Stimulated activated CD4-positive, alpha-beta T cell treated with anti-CD3 and anti-CD28 coated beads, TNF-alpha, amount 100 ng/mL, for 4 hours (primary cell): ENCODE measurements at places on chromosomes 7 and 10.

DNA sequence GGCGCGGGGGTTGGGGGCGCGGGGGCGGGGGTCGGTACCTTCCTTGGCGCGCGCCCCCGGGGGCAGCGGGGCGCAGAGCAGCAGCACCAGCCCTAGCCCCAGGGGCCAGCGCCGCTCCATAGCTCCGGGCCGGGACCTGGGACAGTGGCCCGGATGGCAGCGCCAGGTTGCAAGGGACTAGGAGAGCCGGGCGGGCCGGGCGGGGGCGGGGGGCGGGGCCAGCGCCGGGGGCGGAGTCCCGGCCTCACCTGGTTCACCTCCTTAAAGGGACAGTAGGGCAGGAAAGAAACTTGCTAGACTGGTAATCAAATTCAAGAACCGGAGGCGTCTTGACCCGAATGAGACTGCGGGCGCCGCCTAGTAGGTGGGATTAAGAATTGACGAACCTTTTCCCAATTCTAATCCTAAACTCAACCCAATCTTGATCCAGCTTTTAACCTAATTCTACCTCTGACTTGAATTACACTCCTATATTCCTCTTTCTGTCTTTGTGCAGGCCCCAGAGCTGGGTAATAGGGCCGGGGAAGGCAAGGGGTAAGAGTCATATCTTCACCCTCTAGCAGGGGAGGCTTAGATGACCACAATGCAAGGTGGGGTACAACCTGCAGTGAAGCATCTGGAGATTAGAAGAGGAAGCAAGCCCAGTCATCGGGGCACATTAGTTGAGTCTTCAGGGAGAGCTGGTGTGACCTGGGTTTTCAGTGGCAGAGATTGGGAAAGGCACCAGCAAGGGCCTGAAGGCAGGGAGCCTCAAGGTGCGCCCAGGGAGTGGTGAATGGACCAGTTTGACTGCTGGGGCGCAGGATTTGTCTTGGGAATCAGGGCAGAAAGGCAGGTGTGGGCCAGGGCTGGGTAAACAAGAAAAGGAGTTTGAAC is at the start of gene EPHA1:
Gene EPHA1 (minus strand): TSS at position 171 of the 876 bp plus-strand sequence. CDS start 51 bp downstream, at position 120.
- peak; percentile 42 for DNase-seq

DNA sequence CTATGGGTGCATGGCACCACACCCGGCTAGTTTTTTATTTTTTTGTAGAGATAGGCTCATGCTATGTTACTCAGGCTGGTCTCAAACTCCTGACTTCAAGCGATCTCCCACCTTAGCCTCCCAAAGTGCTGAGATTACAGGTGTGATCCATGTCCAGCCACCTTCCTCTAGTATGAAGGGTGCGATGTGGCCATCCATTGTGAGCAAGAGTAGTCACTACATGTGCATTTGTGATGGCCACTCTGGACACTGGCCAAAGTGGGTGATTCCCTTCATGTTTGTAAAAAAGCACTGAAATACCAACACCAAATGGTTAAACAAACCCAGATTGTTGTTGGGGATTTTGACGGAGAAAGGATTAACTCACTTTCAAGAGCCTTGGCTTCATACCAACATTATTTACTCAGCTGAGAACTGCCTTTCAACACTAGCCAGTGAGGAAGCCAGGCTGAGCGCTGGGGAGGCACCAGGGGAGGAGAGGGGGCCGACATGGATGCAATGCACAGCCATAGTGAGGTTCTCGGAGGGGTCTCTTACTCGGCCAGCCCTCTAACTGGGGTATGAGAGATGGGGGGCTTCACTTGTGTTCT is 198.1 kb upstream of the LYZL2 start:
- no peak for DNase-seq

DNA sequence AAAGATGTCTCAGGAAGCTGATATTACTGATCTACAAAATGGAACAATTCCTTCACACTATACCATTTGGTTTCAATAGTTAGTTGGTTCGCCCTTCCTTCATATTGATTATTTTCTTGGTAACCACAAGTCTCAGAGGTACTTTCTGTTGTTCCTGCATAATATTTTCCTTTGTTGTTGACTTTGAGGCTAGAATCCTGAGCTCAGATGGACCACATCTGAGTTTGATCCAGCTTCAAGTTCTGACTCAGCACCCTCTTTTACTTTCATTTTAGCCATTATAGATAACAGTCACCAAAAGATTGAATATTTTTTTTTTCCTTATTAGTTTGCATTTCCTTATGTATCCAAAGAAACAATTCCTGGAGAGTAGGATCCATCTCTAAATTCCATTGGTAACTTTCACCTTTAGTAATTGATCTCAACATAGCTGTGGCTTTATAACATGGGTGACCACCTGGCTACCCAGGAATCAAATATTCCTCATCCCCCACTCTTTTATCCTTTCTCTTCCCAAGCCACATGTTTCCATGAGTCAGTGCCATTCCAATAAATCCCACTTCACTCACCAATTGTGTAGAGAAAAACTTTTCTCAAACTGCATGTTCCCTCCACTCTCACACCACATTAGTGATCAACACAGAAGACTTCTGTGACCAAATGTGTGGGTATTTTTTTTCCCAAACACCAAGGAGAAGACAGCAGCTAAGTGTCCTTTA is 9.7 kb upstream of the ABCA13 start:
- DNase-seq, result no peak

DNA sequence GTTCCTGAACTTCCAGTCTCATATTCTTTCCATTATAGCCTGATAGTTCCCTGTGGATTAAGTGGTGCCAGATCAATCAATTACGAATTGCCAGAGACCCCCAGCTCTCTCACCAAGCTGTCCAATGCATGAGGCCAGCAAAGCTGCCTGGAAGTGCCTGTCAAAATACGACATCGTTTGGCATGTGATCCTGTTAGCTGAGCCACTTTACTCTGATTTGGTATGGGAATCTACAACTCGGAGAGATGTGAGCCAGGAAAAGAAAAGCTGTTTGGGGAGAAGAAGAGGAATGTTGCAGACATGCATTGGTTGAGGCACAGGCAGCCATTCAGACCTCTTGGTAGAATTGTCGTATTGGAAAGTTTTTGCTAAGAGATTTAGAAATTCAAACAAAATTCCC is 3.9 kb downstream of the SNX10 start:
- DNase-seq, result no peak

DNA sequence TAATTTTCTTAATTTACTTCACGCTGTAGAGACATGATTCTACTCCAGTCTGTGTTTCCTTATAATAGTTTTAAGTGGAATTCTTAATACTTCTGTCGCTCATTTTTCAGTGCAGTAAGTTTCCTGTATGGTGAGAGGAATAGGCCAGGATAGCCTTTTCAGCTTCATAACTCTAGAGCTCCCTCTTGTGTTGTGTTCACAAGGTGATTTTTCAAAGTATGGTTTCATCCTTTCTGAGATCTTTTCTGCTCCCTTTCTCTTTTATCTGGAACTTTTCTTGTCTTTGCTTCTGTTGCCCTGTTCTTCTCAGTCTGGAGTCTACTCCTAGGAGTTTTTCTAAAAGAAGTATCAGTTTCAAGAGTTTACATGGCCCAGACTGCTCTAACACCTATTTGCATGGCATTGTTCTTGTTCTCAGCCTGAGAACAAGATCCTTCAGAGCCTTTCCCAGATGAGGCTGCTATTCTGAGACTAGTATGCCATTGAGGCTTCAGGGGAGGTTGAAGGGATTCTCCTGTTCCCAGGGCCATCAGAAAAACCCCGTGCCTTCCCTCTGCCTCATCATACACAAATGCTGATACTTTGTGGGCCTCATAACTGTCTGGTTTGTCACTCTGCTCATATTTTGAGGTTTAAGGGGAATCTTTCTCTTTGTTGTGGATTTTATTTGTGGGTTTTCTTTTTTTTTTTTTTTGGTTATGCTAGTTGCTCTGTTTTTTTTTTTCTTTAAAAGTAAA is 21.8 kb downstream of the NET1 start:
- no peak for DNase-seq

DNA sequence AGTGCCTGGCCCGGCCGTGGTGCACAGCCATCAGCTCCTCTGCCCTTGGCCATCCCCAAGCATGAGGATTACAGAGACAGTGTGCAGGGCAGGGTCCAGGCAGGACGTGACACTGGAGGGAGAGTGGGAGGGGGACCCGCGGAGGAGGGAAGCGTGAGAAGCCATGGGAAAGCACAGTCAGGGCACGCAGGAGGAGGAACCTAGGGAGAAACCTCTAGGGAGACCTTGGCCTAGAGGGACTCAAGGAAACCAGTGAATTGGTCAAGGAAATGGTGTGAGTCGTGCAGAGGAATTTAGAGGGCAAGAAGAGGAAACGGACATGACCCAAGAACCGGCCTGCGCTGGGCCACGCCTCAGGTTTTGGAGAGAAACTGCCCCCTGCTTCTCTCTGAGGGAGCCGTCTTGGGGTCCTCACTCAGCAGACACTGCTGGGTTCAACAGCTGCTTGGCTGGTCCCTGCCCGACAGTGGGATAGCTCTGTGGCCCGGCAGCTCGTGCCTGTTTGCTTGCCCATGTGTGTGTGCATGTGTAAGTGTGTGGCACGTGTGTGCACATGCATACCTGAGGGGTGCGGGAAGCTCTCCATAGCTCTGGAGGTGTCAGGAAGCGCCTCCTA is 3.2 kb downstream of the OPN4 start:
- no peak for DNase-seq

GRCh38 chr7:154353355-154353767 is 301.2 kb downstream of the DPP6 start:
- DNase-seq, result no peak

DNA sequence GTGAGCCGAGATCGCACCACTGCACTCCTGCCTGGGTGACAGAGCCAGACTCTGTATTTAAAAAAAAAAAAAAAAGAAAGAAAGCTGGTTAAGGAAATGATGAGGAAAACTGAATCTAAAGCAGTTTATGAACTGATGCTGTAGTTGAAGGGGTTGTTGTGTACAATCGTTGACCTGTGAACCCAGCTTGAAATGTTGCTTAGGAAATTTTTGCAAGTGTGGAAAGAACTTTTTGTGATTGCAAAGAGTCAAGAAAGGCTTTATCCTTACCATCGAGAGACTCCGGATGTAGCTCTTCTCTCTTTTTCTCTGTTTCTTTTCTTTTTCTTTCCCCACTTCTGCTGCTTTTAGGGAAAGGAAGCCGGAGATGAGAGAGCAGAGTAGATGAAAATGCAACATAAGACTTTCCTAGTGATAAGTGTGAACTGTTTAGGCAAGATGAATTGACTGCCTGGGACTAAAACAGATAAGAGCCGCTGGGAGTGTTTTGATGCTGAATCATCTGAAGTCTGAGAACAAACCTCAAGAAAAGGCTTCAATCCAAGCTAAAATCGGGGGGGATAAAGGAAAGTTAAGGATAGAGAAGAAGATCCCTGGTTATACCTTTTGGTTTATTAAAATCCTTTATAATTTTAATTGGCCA is 69.0 kb downstream of the TAF3 start:
- DNase-seq, result no peak

DNA sequence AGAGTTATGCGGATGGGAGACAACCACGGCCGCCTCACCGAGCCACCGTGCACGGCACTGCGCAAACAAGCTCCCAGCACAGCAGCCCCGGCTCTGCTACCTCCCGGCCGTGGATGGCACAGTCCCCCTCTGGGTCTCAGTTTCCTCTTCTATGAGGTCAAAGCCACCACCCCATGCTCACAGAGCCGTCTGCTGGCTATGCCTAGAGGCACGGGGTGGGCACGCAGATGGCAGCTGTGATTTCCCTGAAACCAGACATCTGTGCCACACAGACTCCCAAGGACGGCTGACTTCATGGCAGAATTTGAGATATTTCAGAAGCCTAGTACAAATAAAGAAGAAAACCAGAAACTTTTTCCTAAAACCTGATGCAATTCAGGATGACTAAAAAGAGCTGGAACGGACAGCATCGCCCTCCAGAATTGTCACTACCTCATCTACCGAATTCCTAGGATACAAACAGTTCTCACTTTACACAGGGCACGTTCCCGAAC is 73.2 kb downstream of the AMZ1 start:
- DNase-seq, result no peak

- DNase-seq, result no peak
Measured at GRCh38 chr10:46267132-46267985, 19.4 kb upstream of the ANTXRL start.

DNA sequence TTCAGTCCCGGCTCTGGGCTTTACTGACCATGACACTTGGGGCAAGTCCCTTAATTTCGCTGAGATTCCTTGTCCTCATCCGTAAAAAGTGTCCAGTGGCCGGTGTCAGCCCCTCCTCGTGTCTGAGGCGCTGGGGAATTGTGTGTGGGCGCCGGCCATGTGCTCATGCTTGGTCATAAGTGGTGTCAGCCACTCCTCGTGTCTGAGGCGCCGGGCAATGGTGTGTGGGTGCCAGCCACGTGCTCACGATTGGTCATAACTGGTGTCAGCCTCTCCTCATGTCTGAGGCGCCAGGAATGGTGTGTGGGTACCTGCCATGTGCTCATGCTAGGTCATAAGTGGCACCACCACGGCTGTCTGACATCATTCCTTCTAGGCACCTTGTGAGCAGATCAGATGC is 40.7 kb upstream of the DMBT1 start:
- DNase-seq, result no peak

DNA sequence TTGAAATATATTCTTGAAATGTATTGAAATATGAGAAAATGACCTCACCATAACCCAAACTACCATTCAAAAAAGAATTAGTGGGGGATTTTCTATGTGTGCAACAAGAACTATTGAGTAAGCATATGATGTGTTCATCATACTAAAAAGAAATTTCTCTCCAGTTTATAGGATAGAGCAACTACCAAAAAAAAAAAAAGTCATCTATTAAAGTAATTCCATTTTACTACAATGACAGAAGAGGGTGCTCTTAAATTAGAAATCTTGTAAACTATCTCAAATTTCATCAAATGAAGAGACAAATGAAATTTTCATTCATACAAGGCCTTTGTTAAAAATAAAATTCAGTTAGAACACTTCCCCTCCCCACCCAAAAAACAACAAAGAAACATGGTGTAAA is 195.4 kb upstream of the PLXDC2 start:
- no peak for DNase-seq

DNA sequence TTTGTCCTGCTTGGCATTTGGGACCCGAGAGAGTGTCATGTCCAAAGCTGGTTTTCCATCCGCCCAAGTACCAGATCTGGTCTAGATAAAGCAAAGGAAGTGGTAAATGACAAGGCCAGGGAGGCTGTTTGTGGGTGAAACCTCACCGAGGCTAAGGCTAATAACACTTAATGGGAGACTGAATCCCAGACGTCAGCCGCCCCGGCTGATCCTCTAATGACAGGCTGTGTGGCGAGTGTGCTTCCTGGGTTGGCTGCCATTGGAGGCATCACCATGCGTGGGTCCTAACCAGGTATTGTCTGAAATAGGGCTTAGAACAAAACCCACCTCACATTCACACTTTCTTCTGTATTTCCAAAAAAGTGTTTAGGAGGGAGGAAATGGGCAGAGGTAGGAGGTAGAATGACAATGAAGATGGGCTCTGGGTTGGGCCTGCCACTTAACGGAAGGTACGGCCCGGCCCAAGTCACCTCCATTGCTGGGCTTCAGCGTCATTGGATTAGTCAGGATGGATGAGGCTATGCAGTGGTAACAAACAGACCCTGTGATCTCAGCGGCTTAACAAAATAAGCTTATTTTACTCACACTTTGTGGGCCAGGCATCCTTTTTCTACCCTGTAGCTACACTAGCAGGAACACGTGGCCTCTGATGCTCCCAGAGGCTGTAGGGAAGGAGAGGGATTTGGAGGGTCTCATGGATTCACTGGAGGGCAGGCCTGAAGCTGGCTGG is 59.7 kb downstream of the PROSER2 start:
- DNase-seq, result no peak
